Esophagus muscularis mucosa (tissue), 4 donors: ENCODE measurements at places on chromosomes 1 and 21. TPM values are rescaled to one million over a fixed set of nuclear protein-coding genes. Genes with fewer than 3 reads are reported as not detected.
A peak's percentile ranks its signal among the peaks of the same experiment; 100 is the strongest.

GRCh38 chr21:37550157-37550556 lies 183.6 kb downstream of the DYRK1A start:
- DNase-seq = no peak
- no peaks in the 10 kb centered on the region for H3K27me3 ChIP-seq
- peaks cover 33% of the 10 kb centered on the region for H3K4me1 ChIP-seq
- H3K36me3 ChIP-seq = no peaks in the 10 kb centered on the region
- no peak overlapping the region for H3K27ac ChIP-seq

- no peaks in the 10 kb centered on the region for H3K27me3 ChIP-seq
- H3K36me3 ChIP-seq = no peaks in the 10 kb centered on the region
- no peak overlapping the region for H3K4me3 ChIP-seq
- no peak for DNase-seq
Measured at GRCh38 chr21:20942523-20942922, 55.7 kb upstream of the NCAM2 start.

- no peak overlapping the region for H3K27ac ChIP-seq
- H3K36me3 ChIP-seq = no peaks in the 10 kb centered on the region
- no peaks in the 10 kb centered on the region for H3K27me3 ChIP-seq
- no peak for DNase-seq
- H3K4me1 ChIP-seq = no peaks in the 10 kb centered on the region
- H3K4me3 ChIP-seq = no peak overlapping the region
Measured at GRCh38 chr1:229030630-229031029, 240.3 kb upstream of the RAB4A start.

- H3K36me3 ChIP-seq = no peaks in the 10 kb centered on the region
- no peaks in the 10 kb centered on the region for H3K27me3 ChIP-seq
- no peaks in the 10 kb centered on the region for H3K4me1 ChIP-seq
- H3K27ac ChIP-seq = no peak overlapping the region
- no peak overlapping the region for H3K4me3 ChIP-seq
Measured at GRCh38 chr1:67896826-67897225, 63.6 kb upstream of the GNG12 start.

- no peak for DNase-seq
- peaks cover 4% of the 10 kb centered on the region for H3K4me1 ChIP-seq
- no peaks in the 10 kb centered on the region for H3K27me3 ChIP-seq
- H3K27ac ChIP-seq = no peak overlapping the region
- H3K4me3 ChIP-seq = no peak overlapping the region
- H3K36me3 ChIP-seq = no peaks in the 10 kb centered on the region
Measured at GRCh38 chr1:99397029-99397428, 132.7 kb downstream of the PLPPR4 start.

DNA sequence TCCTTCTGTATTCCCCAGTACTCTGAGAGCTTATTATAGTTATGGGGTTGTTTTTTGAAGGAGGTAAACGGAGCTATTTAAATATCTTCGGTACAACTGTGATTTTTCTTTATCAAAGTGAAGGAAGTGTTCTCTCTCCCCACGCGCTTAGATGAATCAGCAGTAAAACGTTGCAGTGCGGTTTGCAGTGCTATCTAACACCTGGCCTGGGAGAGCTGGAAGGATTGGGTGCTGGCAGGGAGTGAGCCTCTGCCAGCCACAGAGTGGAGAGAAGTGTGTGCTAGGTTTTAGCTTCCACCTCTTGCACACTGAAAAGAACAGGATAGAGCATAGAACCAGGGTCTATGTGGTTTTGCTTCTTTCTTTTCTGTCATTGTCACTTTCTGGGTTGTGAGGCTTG lies 165.9 kb downstream of the SDCCAG8 start:
- H3K4me3 ChIP-seq = no peak overlapping the region
- no peak for DNase-seq
- peaks cover 3% of the 10 kb centered on the region for H3K36me3 ChIP-seq
- no peak overlapping the region for H3K27ac ChIP-seq
- peaks cover 6% of the 10 kb centered on the region for H3K4me1 ChIP-seq

- DNase-seq = no peak
- no peak overlapping the region for H3K4me3 ChIP-seq
- no peak overlapping the region for H3K27ac ChIP-seq
- no peaks in the 10 kb centered on the region for H3K4me1 ChIP-seq
Measured at GRCh38 chr1:204225841-204226735, 12.3 kb upstream of the GOLT1A start.

GRCh38 chr1:110370827-110371226 lies 20.0 kb downstream of the SLC16A4 start:
- H3K4me3 ChIP-seq = no peak overlapping the region
- H3K27ac ChIP-seq = no peak overlapping the region
- H3K36me3 ChIP-seq = peaks cover 33% of the 10 kb centered on the region
- H3K4me1 ChIP-seq = peaks cover 3% of the 10 kb centered on the region

DNA sequence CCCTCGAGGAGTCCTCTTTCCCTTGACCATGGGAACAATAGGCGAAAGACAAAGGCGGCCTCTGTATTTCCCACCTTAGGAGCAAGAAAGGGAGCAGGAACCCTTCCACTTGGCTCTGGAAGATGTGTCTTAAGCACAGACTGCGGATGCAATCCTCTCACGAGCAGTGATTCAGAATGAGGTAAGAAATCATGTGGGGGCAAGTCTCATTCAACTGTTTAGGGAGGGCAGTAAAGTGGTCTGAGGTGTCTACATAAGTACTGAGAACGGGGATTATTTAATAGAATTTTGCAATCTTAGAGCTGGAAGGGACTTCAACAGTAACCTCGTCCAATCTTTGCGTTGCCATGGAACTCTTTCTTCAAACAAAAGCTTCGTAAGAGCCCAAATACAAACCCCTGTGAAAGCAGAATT lies 1.6 kb upstream of the DYRK3 start:
- no peaks in the 10 kb centered on the region for H3K27me3 ChIP-seq
- H3K4me3 ChIP-seq = no peak overlapping the region
- DNase-seq = no peak
- peaks cover 20% of the 10 kb centered on the region for H3K4me1 ChIP-seq
- no peak overlapping the region for H3K27ac ChIP-seq

DNA sequence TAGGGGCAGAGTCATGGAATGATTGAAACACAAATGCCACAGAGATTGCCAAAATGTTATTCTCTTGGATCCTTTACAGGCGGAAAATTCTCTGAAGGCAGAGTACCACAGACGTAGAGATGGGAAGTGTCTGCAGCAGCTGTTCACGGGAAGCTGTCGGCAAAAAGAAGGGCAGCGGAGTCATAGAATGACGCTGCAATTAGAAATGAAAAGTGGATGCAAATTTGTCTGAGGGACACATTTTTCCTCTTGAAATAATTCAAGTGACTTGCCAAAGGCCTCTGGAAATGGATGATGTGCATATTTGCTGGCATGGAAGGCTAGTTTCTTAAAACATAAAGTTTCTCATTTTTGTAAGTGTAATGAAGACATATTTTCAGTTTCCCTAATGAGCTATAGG lies 77.5 kb upstream of the PLD5 start:
- H3K4me1 ChIP-seq = no peaks in the 10 kb centered on the region
- H3K27ac ChIP-seq = no peak overlapping the region
- H3K27me3 ChIP-seq = peaks cover 4% of the 10 kb centered on the region

DNA sequence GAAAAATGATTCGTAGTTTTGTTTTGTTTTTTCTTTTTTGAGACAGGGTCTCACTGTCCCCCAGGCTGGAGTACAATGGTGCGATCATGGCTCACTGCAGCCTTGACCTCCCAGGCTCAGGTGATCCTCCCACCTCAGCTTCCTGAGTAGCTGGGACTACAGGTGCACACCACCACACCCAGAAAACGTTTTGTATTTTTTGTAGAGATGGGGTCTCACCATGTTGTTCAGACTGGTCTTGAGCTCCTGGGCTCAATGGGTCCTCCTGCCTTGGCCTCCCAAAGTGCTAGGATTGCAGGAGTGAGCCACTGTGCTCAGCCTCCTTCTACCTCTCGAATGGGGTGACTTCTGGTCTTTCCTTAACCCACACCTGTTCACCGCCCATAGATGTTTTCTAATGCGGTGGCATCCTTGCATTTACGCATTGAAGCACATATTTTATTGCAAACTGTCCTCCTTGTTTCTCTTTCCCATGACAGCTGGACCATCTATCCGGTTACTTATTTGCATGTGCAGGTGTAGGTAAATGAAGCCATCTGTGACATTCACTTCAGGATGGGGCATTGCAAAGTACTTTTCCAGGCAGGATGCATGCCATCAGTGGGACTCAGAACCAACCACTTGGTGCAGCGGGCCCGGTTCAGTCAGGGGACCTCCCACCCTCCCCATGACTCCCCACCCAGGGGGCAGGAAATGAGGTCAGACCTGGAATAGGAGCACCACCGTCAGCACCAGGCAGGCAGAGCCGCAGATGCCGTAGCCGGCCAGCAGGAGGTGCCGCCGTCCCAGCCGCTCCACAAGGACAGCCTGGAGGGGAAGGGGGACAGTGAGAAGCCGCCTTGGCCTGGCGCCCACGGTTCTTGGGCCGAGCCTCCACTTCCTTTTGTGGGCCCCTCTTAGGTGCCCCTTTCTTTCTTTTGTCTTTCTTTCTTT lies 16.5 kb downstream of the SLC2A7 start:
- H3K4me3 ChIP-seq = no peak overlapping the region
- H3K27me3 ChIP-seq = no peaks in the 10 kb centered on the region
- H3K4me1 ChIP-seq = no peaks in the 10 kb centered on the region
- no peak for DNase-seq
- H3K27ac ChIP-seq = no peak overlapping the region

DNA sequence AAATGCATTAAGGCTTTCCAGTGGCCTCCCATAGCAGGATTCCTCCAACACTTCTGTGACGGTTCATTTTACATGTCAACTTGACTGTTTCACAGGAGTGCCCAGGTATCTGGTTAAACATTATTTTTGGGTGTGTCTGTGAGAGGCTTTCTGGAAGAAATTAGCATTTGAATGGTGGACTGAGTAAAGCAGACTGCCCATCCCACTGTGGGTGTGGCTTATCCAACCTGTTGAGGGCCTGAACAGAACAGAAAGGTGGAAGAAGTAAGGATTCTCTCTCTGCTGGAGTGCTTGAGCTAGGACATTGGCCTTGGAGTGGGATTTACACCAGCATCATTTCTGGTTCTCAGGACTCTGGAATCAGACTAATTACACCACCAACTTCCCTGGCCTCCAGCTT lies 85.6 kb downstream of the RGS7 start:
- H3K4me3 ChIP-seq = no peak overlapping the region
- no peaks in the 10 kb centered on the region for H3K36me3 ChIP-seq
- H3K27me3 ChIP-seq = no peaks in the 10 kb centered on the region
- H3K4me1 ChIP-seq = no peaks in the 10 kb centered on the region
- no peak overlapping the region for H3K27ac ChIP-seq

DNA sequence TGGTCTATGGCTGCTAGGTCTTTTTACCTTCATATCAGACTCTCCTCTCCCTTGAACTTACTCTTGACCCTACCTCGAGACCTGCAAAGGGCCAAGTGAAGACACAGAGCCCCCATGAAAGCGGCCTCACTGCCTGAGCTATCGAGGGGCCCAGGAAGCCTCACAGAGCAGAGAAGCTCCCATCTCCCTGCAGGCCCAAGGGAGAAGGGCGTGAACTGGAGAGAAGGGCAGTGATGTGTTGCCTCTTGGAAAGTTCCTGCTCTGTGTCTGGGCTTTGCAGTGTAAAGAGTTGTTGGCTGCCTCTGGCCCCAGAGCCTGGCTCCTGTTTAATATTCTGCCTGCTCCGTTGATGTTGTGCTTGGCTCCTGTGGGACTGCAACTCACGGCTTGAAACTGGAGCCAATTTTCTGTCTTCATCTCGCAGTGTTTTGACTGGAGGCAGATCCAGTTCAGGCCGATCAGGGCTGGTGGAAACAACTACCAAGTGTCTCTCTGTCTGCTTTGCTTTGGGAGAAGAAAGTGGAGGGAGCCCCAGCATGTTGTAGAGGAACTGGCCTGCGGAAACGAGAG lies 4.3 kb downstream of the SERTAD4 start:
- peak overlapping the region; percentile 89 for H3K27ac ChIP-seq
- no peaks in the 10 kb centered on the region for H3K36me3 ChIP-seq
- no peak for DNase-seq

DNA sequence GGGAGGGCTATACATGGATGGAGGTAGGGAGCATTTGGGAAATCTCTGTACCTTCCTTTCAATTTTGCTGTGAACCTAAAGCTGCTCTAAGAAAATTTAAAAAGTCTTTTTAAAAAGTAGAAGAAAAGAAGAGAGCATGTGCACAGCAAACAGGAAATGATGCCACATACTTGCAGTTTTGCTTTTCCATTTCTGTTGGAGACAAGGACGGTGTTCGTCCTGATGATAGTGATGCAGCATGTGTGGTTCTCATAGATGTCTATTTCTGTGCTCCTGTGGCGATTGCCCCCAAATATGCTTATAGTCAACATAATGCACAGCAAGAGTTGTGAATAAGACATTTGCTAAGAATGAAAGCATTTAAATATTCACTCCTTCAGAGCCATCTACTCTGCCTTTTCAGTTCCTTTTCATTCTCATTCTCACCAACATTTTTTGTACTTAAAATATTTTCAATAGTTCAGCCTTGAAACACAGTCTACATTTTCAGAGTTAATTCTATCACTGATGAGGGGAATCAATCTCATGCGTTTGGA lies 66.6 kb downstream of the LRRC8C start:
- H3K27me3 ChIP-seq = no peaks in the 10 kb centered on the region
- H3K27ac ChIP-seq = no peak overlapping the region
- no peak for DNase-seq
- no peaks in the 10 kb centered on the region for H3K36me3 ChIP-seq

DNA sequence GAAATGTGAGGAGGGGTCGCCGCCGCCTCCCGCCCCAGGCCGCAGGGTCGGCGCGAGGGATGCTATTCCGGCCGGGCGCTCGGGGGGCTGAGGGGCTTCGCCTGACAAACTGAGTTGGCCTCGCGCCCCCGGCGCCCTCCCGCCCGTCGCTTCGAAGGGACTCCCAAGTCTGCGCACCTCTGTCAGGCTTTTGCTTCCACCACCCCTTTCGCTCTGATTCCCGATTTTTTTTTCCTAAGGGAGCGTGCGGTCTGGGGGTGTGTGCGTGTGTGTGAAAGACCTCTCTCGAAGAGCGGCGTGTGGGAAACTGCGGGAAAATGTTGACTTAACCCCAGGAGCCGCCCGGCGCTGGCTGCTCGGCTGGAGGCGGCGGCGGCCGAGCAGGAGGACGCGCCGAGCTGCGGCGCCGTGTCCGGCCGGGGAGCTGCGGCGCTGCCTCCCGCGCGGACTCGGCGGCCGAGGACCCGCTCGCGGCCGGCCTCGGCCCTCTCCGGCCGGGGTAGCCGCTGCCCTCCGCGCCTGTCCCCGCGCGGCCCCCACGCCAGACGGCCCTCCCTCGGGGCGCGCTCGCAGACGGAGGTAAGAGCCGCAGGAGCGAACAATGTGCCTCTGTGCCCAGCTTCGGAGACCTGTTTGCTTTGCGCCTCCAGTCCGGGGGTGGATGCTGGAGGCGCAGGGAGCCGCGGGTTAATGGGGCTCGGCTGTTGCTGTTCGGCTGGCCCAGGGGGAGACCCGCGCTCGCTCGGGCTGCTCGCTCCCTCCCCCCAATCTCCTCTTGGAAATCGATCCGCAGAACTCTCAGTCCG lies 1.1 kb downstream of the ADGRL2 start:
- no peak for DNase-seq
- peak overlapping the region; percentile 90 for H3K4me3 ChIP-seq
- peak overlapping the region; percentile 95 for H3K27ac ChIP-seq

GRCh38 chr1:168365719-168366479 lies 85.2 kb downstream of the TBX19 start:
- H3K36me3 ChIP-seq = no peaks in the 10 kb centered on the region
- H3K4me3 ChIP-seq = no peak overlapping the region
- H3K4me1 ChIP-seq = no peaks in the 10 kb centered on the region
- no peak overlapping the region for H3K27ac ChIP-seq
- H3K27me3 ChIP-seq = no peaks in the 10 kb centered on the region
- DNase-seq = no peak

ZMYND12 gene
- total RNA-seq = not detected

CSF3R gene
- 8.2 TPM for total RNA-seq

TNFSF4 gene
- 2.3 TPM for total RNA-seq

HFM1 gene
- 1.5 TPM for total RNA-seq

PAX7 gene
- total RNA-seq = not detected

GPA33 gene
- not detected for total RNA-seq

SH2D5 gene
- 2.8 TPM for total RNA-seq

DNASE2B gene
- total RNA-seq = not detected

PDC gene
- not detected for total RNA-seq

TRIM46 gene
- 1.7 TPM for total RNA-seq

CPTP gene
- total RNA-seq = 44.9 TPM
